Left lung (tissue), 14 donors: ENCODE measurements at places on chromosomes 5 and 9. TPM values are rescaled to one million over a fixed set of nuclear protein-coding genes. Genes with fewer than 3 reads are reported as not detected.

Gene SH3TC2
- 1.0 TPM for total RNA-seq

Gene CACFD1
- total RNA-seq: 48.4 TPM

Gene LCN1
- not detected for total RNA-seq

Gene IL3
- not detected for total RNA-seq

Gene CRB2
- 0.08 TPM for total RNA-seq

Gene ADRB2
- 14.2 TPM for total RNA-seq

- DNase-seq: no peak
Measured at GRCh38 chr9:76401176-76401575, 7.0 kb upstream of the RFK start.

GRCh38 chr5:160657622-160658458 lies 194.2 kb downstream of the ATP10B start:
- DNase-seq: no peak

GRCh38 chr5:72337159-72337558 lies 17.0 kb downstream of the PTCD2 start:
- no peak for DNase-seq

DNA sequence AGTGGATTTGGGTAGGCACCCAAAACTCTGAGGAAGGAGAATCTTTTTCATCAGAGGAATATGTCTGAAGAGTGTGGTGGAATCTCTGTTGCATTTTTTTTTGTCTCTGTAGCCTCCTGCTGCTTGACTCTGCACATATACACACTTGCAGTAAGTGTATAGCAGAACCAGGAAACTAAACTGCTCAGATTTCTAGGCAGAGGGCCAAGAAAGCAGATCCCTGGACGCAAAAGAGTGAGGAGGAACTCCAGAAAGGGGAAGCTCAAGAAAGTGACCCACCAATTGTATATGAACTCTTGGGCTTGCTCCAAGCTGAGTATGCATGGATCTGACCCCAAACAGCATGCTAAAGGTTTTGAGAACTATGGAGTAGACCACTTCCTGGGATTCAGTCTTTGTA lies 181.8 kb downstream of the GADD45G start:
- DNase-seq: peak; percentile 77

GRCh38 chr9:9817176-9817575 lies 795.6 kb downstream of the PTPRD start:
- no peak for DNase-seq

DNA sequence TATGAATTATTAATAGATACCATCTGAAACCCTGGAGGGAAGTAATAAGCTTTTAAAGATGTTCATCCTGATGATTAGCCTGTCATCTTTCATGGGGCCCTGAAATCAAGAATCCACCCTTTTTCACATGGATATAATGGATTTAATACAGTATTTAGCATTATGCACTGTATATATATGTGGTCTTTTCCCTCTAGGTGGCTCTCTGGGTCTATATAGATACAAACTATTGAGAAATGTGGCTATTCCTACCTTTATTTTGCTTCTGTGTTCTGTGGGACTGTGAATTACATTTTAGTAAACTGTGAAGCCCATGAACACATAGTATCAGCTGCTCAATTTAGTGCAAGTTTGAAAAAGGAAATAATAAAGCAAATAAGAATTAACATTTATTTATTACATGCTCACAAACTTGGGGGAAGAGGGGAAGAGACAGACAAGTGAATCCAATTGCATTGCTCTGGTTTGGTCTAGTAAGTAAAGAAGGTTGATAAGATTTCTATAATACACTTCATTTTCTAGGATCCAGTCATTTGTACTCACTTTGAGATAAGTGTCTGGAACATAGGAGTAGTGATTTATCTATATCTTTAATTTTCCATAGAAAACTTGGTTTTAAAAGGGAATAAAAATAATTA lies 112.2 kb downstream of the SCAMP1 start:
- no peak for DNase-seq

GRCh38 chr5:118722122-118723020 lies 266.0 kb downstream of the DTWD2 start:
- DNase-seq: no peak
